Prostate gland (tissue), 2 donors: ENCODE measurements at places on chromosomes 5 and 9. TPM values are rescaled to one million over a fixed set of nuclear protein-coding genes. Genes with fewer than 3 reads are reported as not detected.

DNA sequence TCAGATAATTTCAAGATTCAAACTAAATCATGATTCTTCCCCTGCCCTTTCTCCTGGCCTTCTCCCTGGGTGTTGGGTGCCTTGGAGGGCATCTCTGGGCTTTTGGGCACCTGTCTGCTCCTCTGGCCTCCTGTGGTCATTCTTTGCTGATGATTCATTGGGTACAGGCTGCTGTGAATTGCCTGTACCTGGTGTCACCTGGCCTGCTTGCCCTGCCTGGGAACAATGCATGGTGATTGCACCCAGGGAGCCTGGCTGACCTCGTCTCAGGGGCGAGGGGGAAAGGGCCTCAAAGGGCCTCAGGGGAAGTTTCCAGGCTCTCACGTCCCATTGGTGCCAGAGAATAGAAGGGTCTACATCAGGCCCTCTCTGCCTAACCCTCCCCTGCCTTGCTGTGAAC is 20.1 kb upstream of the CKMT2 start:
- DNase-seq = no peak
- H3K36me3 ChIP-seq = no peaks in the 10 kb centered on the region
- H3K27me3 ChIP-seq = no peaks in the 10 kb centered on the region
- H3K4me1 ChIP-seq = no peaks in the 10 kb centered on the region
- H3K27ac ChIP-seq = no peak overlapping the region

The PCDHGA4 gene
- total RNA-seq = 10.5 TPM

DNA sequence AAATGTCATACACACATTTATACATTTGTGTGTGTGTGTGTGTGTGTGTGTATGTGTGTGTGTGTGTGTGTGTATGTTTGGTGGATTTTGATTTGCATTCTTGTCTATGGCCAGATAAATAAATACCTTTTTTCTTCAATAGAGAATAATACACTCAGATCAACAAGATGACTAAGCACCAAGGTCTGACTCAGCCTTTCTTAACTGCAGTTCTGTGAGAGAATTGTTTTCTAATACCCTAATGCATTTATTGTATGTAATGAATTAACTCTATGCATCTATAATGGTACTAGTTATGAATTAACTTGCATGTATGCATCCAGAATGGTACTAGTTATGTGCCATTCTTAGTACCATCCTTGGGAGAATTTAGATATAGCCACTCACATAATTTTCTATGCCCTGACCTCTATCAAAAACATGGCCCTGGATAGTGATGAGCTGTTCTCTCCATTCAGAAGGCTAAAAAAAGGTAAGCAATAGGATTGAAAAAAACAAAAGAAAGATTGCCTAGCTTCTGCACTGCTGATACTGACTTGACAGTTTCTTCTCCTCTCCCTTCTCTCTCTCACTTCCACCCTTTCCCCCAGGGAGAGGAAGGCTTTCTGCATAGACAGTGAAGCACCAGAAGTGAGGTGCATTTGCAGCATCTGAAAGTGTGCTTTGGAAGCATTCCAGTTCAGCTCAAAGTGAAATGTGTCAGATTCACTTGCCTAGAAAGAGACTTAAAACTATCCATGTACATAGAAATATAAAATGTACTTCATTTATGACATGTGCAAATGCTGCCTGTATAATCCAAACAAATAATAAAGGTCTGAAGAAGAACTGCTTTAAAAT is 55.1 kb upstream of the CCDC112 start:
- no peaks in the 10 kb centered on the region for H3K4me1 ChIP-seq
- no peak overlapping the region for H3K27ac ChIP-seq
- no peak for DNase-seq
- H3K27me3 ChIP-seq = no peaks in the 10 kb centered on the region
- no peak overlapping the region for H3K4me3 ChIP-seq

GRCh38 chr9:97387504-97387886 is 24.4 kb upstream of the TDRD7 start:
- DNase-seq = no peak
- no peak overlapping the region for H3K4me3 ChIP-seq
- no peaks in the 10 kb centered on the region for H3K4me1 ChIP-seq
- H3K27ac ChIP-seq = no peak overlapping the region

The PAEP gene
- not detected for total RNA-seq
